Uterine smooth muscle cell (primary cell): ENCODE measurements at places on chromosomes 1 and 21. TPM values are rescaled to one million over a fixed set of nuclear protein-coding genes. Genes with fewer than 3 reads are reported as not detected.

AKR7A2 gene
- 84.1 and 104 TPM in 2 replicates for total RNA-seq

FAM229A gene
- 0.77 and 1.00 TPM in 2 replicates for total RNA-seq

FAM72B gene
- 2.4 and 3.9 TPM in 2 replicates for total RNA-seq

C1orf141 gene
- total RNA-seq: not detected in 2 replicates

ADGRB2 gene
- 6.1 and 12.4 TPM in 2 replicates for total RNA-seq

KCNQ4 gene
- under 0.01 TPM in 1 of 2 replicates, not detected in the other for total RNA-seq

PROK1 gene
- total RNA-seq: not detected in 2 replicates

SH2D1B gene
- total RNA-seq: under 0.01 TPM in 1 of 2 replicates, not detected in the other

SMAP2 gene
- total RNA-seq: 12.4 and 23.0 TPM in 2 replicates

OR2AK2 gene
- 0.25 TPM in 1 of 2 replicates, not detected in the other for total RNA-seq

AMY1C gene
- total RNA-seq: not detected in 2 replicates

RPTN gene
- not detected in 2 replicates for total RNA-seq

COL9A2 gene
- 0.55 and 1.00 TPM in 2 replicates for total RNA-seq

NPR1 gene
- 1.1 and 4.1 TPM in 2 replicates for total RNA-seq

CEP350 gene
- 63.2 and 78.2 TPM in 2 replicates for total RNA-seq

ILDR2 gene
- 0.11 TPM in 1 of 2 replicates, not detected in the other for total RNA-seq

IL10 gene
- not detected in 2 replicates for total RNA-seq

DENND2C gene
- 1.6 and 1.9 TPM in 2 replicates for total RNA-seq

MAEL gene
- not detected in 2 replicates for total RNA-seq

RXFP4 gene
- total RNA-seq: 0.11 and 0.12 TPM in 2 replicates

GNAT2 gene
- 0.33 TPM in 1 of 2 replicates, not detected in the other for total RNA-seq

SLC1A7 gene
- 0.12 TPM in 1 of 2 replicates, not detected in the other for total RNA-seq
